ENCODE measurements at places on chromosomes 7 and 10.

DNA sequence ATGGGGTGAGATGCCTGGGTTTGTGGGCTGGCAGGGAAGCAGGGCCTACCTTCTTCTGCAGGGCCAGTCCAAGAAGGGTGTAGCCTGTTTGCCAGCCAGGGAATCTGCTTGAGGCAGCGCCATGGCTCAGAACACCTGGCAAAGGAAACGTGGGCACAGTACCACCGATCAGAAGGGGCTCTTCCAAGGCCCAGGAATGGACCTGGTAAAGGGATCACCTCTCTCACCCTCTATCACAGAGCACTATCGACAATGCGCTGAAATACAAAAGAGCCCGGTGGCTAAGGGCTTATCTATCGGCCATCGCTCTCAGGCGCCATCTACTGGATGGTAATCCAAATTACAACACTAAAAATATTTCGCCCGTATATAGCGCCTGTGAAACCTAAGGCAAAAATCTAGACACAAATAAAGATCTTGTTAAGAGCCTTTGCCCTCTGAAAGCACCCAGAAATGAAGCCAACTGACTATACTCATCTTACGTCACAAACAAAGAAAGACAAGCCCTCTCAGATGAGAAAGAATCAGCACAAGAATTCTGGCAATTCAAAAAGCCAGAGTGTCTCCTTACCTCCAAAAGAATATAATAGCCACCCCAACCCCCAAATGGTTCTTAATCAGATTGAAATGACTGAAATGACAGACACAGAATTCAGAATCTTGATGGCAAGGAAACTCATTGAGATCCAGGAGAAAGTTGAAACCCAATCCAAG lies 217.8 kb upstream of the HPS1 start:
- DNase-seq, result no peak

- DNase-seq, result no peak
Observed at GRCh38 chr7:35565927-35566326, 129.0 kb downstream of the HERPUD2 start.

GRCh38 chr10:84427903-84428650 lies 99.7 kb downstream of the CCSER2 start:
- DNase-seq, result no peak

DNA sequence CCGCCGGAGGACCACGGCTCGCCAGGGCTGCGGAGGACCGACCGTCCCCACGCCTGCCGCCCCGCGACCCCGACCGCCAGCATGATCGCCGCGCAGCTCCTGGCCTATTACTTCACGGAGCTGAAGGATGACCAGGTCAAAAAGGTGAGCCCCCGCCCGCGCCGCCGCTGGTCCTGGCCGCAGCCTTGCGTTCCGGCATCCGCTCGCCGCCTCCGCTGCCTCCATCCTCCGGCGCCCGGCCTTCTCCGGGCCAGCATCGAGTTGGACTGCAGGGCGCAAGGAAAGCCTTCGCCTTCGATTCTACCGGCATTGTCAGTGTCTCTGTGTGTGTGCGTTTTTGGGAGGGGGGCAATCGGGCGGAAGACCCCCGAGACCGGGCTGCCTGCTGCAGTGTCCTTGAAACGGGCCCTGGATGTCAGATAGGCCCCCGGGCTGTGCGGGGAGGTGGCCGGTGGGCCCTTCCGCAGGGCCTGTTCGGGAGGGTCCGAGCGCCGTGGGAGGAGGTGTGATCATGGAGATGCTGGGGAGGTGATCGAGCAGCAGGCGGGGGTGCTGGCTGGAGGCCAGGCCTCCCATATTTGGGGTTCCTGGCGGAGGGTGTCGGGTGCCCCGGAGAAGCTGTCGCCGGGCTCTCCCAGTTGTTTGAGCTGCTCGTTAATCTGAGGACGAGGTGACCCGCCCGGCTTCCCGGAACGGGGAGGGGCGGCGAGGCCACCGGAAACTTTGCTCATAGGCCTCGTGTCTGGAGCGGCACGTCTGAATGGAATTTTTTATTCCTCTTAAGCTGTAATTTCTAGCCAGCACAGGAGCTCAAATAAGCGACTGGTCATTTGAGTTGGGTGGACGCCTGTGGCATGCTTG lies 40.8 kb downstream of the HK1 start:
- peak; percentile 95 for DNase-seq

GRCh38 chr10:119807960-119808697 lies 64.5 kb downstream of the MCMBP start:
- DNase-seq, result no peak

DNA sequence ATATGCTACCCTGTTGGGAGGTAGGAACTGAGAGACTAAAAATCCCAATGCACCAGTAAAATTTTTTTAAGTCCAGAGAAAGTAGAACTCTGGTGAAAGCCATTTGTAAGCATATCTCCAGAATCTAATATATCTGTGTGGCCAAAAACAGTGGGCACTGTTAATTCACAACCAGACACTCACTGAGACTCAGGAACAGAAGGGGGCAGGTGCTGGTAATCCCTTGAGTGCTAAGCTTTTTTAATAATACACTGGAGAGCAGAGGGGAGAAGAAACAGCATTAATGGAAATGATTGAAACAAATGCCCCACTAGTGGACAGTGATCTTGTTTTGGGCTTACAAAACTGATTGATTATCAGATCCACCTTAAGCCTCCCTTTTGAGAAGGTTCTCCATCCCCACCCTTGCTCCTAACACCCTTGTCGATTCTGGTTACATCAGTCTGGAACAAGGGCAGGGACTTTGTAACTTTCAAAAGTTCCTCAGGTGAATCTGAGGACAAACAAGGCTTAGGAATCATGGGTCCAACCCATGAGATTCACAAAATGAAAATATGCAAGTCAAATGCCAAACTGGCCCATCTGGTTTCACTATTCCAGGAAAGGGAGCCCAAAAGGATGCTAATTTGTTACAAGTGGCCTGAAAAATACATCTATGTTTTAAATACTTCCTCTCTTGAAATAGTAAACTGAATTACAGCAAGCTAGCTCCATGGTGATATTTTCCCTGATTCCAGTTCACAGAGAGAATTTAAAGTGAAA lies 29.7 kb downstream of the PLXNA4 start:
- DNase-seq, result no peak

GRCh38 chr10:30445711-30446110 lies 11.7 kb downstream of the MAP3K8 start:
- no peak for DNase-seq

DNA sequence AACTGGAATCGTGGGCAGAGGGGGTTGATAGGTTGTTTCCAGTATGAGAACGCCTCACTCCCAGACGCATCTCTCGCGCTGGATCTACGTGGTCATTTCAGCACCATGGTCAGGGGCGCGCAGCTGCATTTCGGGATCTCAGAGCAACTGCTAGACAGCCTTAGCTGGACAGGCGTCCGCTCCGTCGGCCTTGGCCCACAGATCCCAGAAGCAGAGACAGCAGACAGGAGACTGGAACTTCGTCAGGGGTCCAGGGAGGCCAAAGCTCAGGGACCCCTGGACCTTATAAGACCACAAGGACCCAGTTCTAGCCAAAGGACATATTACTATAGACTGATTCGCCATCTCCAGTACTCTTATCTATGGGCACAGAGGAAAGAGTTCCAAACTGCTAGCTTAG lies 5.3 kb downstream of the NEUROG3 start:
- no peak for DNase-seq

DNA sequence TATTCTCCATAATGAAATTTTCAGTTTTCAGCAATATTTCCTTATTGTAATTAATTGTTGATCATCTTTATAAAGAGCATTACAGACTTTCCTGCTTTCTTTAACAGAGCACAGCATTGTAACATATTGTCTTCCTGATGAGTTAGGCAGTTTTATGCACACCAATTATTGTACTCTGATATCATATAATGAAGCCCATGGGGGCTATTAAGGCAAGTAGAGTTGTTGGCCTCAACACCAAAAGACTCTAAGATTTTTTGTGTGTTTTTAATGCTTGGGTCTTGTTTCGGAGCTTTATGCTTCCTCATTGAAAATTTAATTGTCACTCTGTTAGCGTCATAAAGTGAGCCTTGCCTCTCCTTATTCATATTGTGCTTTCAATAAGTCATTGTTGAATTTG lies 49.2 kb upstream of the ARID5B start:
- DNase-seq, result no peak

GRCh38 chr7:137994216-137994615 lies 7.7 kb downstream of the CREB3L2 start:
- DNase-seq, result no peak

DNA sequence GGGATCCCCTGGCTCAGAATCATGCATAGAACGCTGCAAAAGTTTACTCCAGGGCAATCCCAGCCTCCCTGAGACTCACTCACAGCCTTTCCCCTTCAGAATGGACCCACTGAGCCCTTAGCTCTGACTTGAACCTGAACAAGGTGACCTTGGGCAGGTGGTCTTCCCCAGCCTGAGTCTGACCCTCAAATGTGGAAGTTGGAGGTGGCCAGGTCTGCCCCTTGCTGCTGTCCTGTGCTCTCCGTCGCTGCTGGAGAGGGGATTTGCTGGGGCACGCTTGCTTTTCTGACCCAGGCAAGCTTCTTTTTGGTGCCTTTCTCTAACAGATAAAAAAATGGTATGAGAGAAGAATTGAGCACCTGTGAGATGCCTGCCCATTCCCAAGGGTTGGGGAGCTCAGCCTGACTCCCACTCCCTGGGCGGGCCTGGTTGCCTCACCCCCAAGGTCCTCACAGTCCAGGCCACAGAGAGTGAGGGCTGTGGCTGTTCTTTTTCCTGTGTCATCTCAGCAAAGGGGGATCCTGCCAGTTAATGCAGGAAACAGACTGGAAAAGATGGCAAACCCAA lies 46.6 kb upstream of the IGFBP3 start:
- DNase-seq, result no peak

- no peak for DNase-seq
Observed at GRCh38 chr7:106618480-106618879, 42.5 kb downstream of the CCDC71L start.

DNA sequence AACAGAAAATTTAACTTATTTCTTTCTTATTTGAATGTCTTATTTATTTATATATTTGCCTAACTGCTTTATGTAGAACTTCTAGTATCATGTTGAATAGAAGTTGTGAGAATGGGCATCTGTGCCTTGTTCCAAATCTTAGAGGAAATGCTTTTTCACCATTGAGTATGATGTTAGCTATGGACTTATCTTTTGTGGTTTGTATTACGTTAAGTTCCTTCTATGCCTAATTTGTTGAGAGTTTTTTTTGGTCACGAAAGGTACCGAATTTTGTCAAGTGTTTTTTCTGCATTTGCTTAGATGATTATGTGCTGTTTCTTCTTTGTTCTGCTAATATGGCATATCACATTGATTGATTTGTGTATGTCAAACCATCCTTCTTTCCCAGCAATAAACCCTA lies 161.0 kb upstream of the TRIM24 start:
- DNase-seq, result no peak

GRCh38 chr7:55241958-55242357 lies 123.2 kb upstream of the LANCL2 start:
- DNase-seq, result peak; percentile 13

DNA sequence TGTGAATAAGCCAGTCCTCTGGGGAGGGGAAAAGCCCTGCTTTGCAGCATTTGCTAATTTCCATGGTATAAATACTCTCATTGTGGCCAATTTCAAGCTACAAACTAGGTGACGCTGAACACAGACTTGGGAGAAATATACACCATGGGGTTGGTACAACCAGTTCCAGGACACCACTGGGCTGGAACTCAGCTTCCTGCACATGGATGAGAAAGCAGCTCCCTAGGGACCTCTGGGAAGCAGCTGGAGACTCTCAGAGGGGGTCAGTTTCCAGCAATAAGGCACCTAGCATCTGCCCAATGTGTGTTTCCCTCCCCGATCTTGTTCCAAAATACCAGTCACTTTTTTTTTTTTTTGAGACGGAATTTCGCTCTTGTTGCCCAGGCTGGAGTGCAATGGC lies 56.8 kb upstream of the WDR11 start:
- no peak for DNase-seq

DNA sequence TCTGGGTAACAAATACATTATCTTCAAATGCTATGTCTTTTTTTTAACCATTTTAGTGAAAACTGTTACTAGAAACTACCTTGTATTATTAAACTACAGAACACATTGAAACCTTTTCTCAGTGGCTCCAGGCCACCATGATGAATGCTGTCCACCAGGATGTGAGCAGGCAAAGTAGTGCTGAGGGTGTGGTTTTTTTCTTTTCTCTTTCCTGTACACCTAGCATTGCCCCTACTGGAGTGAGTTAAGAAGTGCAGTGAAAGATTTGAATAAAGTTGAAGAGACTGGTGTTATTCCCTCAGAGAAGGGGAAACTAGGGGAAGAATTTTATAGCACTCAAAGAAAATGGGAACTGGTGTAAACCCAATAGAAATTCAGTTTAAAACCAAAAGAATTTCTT lies 120.0 kb upstream of the SAMD8 start:
- no peak for DNase-seq

DNA sequence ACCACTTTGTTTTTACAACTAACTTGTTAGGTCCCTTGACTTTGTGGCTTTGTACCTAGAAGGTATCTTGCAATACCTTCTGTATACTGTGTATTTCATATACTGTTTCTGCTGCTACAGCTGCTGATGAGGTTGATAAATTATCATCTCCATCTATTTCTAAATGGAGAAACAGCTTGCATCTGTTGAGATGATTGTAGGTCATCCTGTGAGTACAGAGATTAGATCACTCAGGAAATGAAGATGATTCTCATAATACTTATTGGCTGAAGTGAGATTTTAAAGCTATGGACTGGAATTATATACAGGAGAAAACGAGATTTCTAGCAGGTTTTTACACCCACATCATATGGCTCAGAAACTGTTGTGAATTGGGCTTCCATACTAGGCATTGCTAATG lies 280.5 kb downstream of the KCND2 start:
- no peak for DNase-seq

DNA sequence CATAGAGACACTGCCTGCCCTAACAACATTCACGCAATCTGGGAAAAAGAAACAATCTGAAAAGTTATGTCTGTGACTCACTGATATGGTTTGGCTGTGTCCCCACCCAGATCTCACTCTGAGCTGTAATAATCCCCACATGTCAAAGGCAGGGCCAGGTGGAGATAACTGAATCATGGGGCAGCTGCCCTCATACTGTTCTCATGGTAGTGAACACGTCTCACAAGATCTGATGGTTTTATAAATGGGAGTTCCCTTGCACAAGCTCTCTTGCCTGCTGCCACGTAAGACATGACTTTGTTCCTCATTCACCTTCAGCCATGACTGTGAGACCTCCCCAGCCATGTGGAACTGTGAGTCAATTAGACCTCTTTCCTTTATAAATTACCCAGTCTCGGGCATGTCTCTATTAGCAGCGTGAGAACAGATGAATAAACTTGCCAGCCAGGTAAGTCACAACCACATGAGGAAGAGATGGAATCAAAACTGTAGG lies 341.5 kb upstream of the AOAH start:
- no peak for DNase-seq

- no peak for DNase-seq
Observed at GRCh38 chr10:106571192-106571946, 593.1 kb downstream of the SORCS1 start.

GRCh38 chr7:571096-571717 lies 51.6 kb upstream of the PDGFA start:
- DNase-seq, result no peak

Measured in right atrium auricular region (tissue), 2 donors.